ENCODE measurements at places on chromosomes 4 and X.

- no peak for DNase-seq
These were observed 16.5 kb downstream of the RNF212 start for GRCh38 chr4:1096841-1097240.

GRCh38 chr4:183213996-183214395, 106.1 kb downstream of the CLDN22 start:
- DNase-seq = no peak

DNA sequence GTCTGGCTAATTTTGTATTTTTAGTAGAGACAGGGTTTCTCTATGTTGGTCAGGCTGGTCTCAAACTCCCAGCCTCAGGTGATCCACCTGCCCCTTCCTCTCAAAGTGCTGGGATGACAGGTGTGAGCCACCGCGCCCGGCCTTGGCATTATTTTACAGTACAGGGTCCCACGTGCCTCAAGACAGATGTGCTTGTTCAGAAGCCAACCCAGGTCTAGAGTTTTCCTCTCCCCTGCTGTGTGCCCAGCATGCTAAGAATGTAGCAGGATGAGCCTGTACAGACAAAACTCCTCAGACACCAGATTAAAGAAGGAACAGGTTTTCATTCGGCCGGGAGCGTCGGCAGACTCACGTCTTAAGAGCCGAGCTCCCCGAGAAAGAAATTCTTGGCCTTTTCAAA, 42.2 kb downstream of the CRLF2 start:
- no peak for DNase-seq

GRCh38 chr4:82584931-82585330, 23.1 kb upstream of the TMEM150C start:
- no peak for DNase-seq

DNA sequence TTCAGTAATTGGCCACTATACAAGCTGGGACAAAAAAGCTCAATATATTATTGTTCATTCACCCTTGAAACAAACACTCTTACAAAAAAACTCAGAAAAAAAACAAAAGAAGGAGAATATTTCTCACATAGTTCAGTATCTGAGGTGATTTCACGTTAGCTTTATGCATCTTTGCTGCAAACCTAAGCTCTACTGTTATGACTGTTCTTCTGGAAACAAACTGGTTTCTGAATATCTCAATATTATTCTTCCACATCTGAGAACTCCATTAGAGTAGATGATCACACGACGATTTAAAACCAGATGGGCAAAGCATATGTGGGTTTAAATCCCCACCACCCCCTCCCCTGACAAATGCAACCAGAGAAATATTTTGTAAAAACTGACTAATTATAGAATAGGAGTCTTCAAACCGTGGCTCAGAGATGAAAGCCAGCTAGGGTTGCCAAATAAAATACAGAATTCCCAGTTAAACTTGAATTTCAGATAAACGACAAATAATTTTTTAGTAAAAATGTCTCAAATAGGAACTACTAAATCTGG, 182.0 kb upstream of the FAM241A start:
- no peak for DNase-seq

DNA sequence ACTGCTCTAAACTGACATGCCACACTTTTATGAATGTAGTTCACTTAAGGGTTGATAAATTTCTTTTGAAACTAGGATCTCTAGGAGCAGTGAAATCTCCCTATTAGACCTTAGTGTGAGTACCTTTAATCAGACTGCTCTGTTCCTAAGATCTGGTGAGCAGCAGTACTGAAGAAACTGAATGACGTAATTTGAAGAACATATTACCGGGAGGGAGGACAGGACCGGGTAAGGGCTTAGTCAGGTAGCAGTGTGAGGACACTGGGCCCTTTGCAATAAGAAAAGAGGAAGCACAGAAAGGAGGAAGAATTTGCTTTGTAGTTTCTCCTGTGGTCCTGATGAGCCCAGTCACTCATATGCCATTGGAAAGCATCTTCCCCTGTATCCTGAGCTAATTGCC, 255.2 kb downstream of the THOC2 start:
- DNase-seq = no peak

- no peak for DNase-seq
These were observed 44.7 kb downstream of the SLC10A7 start for GRCh38 chr4:146477054-146477453.

DNA sequence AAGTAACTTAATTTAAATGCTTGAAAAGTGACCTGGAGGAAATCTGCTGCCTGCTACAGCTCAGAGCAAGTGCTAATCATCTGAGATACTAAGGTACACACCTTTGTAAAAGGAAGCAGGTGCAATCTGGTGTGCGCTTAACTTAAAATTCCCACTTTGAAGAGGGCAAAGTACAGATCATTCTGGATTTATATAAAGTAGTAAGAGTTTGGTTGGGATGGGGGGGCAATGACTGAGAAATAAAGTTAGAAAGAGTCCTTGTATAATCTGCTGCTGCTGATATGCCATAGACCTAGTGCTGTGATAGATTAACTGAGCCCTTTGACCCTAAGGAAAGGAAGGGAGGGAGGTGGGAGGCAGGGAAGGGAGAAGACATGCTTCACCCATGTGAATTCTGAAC, 141.0 kb downstream of the MTNR1A start:
- no peak for DNase-seq

- no peak for DNase-seq
These were observed 9.3 kb downstream of the CCDC160 start for GRCh38 chrX:134246282-134246681.

- DNase-seq = no peak
These were observed 1805.6 kb upstream of the TENM3 start for GRCh38 chr4:180437601-180438000.

DNA sequence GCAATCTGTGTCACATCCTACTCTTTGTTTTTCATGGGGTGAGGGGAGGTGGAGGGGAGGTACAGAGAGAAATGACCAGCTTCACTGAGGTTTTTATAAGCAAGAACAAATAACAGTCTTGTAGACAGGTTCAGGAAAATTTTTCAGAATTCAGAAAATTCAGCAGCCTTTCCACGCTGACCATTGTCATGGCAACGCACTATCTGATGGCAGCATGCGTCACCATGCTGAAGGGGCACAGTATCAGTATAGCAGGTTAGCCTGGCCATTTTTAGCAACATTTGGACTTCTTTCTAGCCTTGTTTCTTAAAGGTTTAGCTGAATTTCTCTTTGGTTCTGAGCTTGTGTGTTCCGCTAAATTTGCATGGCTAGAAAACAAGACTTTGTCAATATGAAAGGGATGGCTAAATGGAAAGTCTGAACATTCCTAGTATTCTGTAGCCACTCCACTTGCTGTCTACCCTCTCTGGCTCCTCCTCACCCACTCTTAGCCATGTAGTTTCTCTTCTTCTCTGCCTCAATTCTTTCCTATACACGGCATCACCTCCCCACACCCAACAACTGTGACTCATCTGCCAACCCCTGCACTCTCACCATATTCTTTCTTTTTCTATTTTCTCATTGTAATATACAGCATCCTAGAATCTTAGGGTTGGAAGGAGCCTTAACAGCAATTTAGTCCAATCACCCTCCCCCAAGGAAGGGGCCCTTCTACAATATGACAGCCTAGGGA, 42.7 kb upstream of the CITED1 start:
- no peak for DNase-seq

DNA sequence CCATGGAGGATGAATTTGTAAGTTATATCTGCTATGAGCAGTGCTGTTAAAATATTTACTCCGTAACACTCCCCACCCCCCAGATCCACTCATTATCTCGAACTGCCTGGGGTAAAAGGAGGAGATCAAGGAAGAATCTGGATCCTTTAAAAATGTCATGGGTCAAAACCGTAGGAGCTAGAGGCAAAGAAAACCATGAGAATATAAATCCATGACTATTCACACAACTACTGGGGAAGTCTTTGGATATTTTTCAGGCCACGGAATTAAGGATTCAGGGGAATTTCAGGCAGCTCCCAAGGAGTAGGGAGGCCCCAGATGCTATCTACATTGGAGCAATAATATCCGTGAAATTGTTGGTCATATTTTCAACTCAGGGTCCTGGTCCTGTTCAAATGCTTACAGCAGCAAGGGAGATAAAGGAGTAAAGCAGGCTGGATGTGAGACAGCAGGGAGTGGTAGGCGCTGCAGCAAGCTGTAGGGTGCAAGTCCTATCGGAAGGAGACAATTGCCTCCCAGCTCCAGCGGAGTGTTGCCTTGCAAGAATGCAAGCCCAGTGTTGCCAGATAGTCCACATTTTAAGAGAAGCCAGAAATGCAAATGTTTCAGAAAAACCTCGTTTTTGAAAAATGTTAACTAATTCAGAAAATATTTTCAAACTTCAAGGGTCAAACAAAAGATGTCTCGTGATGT, 116.2 kb upstream of the KIT start:
- DNase-seq = no peak

DNA sequence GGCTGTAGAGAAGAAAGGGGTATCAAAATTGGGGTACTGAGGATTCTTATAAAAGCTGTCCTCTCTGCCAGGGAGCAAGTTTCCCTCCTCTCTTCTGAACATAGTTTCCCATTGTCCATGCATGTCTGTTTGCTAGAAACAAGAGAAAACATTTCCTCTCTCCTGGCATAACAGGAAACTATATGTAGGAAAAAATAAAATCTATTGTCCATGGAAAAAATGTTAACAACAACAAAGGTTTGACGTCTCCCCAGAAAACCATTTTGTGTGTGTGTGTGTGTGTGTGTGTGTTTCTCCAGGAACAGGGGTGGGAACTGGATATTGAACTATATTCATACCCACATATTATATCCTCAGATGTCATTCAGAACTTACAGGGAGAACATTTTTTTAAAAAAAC, 107.2 kb downstream of the GASK1B start:
- no peak for DNase-seq

- no peak for DNase-seq
These were observed 594 bp downstream of the MSMO1 start for GRCh38 chr4:165328101-165328425.

DNA sequence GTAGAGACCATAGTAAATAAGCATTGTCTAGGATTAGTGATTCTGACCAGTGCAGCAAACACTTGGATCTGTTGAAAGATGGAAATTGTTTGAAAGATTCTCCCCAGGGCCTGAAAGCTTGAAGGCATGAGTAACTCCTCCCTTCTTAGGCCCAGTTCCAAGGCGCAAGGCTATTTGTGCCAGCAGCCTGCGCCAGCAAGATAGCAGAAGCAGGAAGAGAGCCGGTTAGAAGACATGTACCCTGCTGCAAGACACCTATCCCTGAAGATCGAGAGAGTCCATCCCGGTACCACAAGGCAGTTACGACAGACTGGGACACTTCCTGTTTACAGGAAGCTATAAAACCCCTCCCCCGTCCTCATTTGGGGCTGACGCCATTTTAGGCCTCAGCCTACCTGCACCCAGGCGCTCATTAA, 72.4 kb upstream of the JADE1 start:
- DNase-seq = no peak

GRCh38 chr4:2804973-2805501, 12.2 kb downstream of the SH3BP2 start:
- DNase-seq = peak; percentile 45

- peak; percentile 37 for DNase-seq
These were observed 114.3 kb upstream of the TEX13C start for GRCh38 chrX:125205133-125205917.

DNA sequence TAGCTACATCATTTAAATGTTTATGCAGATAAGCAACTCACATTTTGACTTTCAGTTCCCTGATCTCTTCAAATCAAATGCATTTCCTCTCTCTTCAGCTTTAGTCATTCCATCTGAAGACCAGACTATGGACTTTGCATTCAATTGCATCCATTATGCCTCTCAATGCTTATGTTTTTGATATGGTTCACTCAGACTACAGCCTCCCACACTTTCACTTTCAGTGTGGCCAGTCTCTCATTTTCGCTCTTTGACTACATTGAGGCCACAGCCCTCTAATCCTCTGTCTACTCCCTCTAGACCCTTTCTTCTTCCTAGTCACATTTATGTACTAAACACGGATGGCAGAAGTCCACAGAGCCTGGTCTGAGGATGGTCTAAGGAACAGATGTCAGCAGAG, 24.5 kb upstream of the VEGFC start:
- no peak for DNase-seq

Measured in lower lobe of right lung (tissue), 2 donors.